ENCODE measurements at places on chromosomes 5 and 9.
A peak's percentile ranks its signal among the peaks of the same experiment; 100 is the strongest.

GRCh38 chr9:120490888-120491595 lies 88.9 kb downstream of the CDK5RAP2 start:
- DNase-seq, result peak; percentile 43

DNA sequence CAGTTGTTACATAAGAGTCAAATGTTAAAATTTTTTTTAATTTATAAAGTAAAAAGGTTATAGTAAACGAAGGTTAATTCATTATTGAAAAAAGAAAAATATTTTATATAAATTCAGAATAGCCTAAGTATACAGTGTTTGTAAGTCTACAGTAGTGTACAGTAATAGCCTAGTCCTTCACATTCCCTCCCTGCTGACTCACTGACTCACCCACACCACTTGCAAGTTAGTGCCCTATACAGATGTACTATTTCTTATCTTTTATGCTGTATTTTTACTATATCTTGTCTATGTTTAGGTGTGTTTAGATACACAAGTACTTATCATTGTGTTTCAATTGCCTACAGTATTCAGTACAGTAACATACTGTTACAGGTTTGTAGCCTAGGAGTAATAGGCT lies 57.6 kb downstream of the MAMDC2 start:
- no peak for DNase-seq

DNA sequence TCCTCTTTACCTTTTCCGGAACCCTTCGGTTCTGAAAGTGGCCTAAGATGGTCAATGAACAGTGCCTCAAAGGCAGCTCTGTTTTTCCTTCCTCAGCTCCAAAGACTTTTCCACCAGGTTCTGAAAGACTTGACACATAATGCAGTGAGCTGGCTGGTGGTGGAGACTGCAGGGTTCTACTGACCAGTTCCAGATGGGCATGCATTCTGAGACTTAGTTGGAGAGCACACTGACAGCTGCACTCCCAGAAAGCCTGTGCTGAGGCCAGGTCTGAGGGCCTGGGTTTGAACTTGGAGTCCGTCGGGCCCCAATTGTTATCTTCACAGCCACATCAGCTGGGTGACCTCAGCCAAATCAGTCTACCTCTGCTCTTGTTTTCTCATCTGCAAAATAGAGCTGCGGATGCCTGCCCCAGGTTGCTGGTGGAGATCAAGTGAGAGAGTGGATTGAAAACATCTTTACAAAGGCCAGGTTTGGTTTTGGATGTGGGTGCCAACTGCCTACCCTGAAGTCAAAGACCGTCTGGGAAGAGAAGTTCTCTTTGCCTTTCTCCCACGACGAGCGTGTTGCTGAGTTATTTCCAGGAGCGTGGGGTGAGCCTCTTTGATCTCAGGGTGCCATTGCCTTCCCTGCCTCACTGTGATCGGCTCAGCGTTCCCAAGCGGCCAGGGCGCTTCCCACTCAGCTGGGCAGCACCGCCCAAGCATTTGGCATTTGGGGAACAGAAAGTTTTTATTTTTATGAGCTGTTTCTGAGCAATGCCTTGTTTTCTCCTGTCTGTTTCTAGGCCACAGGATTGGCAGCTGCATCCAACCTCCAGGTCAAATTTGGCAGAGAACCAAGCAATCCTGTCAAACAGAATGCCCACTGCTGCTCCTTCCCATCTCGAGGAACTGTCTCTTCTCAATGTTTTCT lies 54.9 kb downstream of the RAD23B start:
- no peak for DNase-seq

DNA sequence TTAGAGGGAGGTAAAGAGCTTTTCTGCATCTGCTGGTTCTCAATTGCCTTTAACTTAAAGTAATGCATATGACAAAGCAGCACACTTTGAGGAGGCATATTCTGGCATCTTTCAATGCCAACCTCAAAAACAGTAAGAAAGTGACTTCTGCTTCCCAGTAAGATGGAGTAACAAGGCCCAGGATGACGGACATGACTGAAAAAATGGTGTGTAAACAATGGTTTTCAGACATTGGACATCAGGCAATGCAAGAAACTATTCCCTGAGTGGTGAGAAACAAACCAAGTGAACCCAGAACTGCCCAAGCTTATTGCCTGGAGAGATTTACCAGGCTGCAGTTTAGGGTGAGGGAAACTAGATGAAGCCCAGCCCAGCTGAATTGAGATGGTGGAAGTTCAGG lies 39.8 kb upstream of the TTC39B start:
- DNase-seq, result no peak

DNA sequence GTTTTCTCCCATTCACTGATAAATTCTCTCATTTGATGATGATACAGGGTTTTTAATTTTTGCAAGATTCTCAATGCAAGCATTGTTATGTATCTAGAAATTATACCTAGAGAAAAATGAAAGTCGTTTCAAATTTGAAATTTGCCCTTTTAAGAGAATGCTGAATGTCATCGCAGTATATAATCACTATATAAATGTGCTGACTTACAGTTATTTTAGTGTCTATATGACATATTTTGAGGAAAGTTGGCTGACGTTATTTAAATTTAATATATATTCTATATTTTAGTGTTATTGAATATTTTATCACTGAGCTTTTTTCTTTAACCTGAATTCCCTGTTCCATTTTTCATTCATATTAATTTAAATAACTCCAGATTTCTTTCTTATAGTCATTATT lies 29.8 kb downstream of the LYRM7 start:
- DNase-seq, result no peak

GRCh38 chr5:66615136-66615535 lies 18.9 kb downstream of the MAST4 start:
- no peak for DNase-seq

DNA sequence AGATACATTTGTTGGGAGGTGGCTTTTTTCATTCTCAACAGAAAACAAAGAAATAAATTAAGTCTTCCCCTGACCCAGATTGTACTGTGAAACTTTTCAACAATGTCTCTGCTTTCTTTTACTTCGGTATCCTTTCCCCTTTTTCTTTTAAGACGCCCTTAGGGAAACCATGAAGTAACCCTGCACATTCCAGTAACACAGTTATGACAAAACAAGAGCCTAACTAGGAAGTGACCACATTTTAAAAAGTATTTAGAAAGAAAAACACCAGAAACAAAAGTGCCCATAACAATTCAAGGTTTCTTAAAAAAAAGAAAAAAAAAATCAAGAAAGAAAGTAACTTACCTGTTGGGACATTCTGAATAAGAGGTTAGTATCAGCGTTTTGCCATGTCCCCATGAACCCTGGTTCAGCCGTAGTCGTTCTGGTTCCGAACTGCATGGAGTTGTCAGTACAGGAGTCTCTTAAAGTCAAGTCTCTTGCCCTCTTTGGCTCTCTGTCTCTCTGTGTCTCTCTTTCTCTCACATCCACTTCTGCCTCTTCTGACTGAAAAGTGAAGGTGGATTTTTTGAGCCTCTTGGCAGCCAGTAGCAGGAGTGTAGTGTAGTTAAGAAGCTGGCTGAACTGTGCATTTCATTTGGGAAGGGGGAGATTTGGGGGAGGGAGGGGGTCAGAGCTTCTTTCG lies 142.9 kb downstream of the BNC2 start:
- no peak for DNase-seq

- DNase-seq, result no peak
These were observed 6.2 kb downstream of the NKX2-5 start for GRCh38 chr5:173228639-173229381.

DNA sequence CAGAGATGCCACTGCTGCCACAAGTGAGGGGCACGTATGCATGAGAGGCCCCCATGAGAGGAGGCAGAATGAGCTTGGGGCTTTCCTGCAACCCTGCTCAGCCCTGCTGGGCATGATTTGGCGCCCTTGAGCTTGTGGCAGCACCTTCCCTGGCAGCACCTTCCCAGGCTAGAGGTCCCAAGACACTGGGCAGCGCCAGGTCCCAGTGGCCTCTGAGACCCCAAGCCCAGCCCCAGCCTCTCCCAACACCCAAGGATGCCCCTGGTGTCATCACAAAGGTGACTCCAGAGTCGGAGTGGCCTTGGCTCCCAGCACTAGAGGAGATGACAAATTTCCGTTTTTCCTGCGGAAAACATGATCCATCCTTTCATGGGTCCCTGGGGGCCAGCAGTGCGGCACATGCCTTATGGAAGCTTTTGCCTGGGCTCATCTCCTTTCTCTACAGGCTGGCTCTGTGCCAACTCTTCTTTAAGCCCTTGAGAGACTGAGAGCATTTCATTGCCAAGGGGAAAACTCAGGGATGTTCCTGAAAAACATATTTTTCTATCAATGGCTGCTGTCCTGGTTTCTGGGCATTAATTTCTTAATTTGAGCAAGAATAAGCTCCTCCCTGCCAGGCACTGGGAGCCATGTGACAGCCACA lies 77.1 kb upstream of the ADAMTS2 start:
- DNase-seq, result no peak

DNA sequence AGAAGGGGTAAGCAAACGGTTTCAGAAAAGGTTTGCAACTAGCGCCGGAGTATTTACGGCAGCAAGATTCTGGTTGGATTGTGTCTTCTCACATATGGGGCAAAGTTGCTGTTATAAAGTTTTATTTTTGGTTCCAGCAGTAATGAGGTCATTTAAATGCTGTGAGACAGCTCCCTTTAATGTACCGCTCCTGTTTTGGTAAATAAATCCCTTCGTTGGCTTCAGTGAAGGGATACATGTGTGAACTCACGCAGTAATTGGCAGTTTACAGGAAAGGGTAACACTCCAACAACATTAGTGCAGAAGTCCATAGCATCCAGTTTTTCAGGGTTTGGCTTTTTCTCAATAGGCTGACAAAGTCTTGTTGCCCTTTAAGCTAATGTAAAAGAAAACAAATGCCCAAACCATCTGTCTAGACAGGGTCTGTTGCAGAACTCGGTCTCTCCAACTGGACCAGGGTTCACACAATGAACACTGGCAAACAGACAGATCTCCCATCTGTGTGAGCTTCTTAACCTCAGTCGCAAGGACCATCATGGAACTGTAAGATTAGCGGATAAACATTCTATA lies 184.0 kb downstream of the GOLPH3 start:
- no peak for DNase-seq
